ENCODE measurements at places on chromosomes 16 and 17.

DNA sequence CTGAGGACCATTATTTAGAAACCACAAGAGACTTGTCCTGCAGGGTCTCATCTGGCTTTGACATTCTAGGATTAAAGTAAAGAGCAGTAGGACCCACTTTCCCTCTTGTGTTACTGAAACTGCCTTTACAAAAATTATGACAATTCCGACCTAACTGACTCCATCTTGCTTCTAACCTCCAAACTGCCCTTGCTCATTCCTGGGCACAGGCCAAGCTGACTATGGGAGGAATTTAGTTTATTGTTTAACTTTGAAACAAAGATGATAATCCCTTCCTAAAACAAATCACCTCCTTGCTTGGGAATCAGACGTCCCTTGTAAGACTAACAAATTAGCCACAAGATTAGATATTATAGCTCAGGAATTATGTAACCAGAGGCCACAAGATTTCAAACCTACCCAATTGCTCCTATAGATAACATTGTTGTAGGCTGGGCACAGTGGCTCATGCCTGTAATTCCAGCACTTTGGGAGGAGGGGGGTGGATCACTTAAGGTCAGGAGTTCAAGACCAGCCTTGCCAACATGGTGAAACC lies 87.0 kb upstream of the FBXO47 start:
- DNase-seq = peak; percentile 83

- DNase-seq = peak; percentile 13
Measured at GRCh38 chr16:23874613-23875294, 39.0 kb downstream of the PRKCB start.

DNA sequence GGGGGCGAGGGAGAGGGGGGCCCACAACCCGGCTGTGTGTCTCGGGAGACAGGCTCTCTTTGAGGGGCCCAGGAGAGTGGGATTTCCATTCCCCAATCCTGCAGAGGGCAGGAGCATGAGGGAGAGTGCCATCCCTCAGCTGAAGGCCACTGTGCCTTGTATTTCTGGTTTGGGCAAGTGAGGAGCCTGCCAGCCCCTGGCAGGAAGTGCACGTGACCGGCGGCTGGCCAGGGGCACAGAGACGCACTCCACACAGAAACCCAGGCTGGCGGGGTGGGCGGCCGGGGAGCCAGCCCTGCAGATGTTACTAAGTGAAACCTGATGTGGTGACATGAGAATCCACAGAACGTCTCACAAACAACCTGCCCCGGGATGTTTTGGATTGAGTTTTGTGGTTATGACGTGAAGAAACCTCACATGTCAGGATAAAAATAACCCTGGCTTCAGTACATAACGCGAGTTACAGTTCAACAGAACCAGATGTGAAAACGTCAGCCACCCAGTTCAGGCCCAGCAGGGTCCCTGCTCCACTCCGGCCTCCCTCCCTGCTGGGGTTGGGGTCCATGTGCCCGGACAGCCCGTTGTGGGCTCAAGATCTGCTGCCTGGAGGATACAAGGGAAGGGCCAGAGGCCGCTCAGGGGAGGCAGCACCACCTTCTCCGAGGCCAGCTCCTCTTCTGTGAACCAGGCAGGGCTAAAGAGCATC lies 51.7 kb upstream of the MTSS2 start:
- peak; percentile 91 for DNase-seq

DNA sequence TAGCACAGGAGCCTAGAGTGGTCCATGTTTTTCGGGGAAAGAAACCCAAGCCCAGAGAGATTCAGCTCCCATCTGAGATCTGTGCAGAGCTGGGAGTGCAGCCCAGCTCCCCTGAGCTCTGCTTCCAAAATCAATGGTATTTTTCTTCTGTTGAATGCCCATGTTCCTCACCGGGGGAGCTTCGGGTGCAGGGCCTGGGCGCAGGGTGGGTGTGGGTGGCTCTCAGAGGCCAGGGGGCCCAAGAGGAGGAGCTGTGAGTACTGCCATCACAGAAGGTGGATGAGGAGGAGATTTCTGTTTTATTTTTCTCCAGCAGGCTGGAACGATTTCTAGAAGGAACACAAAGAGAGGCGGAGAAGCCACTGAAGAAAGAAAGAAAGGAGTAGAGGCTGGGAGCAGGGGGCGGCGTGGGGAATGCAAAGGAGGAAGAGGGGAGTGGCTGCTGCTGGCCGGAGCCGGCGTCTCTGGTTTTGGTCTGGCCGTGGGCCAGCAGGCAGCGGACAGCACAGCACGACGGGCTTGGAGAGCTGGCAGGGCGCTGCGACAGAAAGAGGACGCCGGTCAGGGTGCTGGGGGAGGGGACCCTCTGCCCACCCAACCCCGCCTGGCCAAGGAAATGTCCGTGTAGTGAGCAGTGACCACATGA lies 76.2 kb upstream of the KSR1 start:
- DNase-seq = peak; percentile 55

DNA sequence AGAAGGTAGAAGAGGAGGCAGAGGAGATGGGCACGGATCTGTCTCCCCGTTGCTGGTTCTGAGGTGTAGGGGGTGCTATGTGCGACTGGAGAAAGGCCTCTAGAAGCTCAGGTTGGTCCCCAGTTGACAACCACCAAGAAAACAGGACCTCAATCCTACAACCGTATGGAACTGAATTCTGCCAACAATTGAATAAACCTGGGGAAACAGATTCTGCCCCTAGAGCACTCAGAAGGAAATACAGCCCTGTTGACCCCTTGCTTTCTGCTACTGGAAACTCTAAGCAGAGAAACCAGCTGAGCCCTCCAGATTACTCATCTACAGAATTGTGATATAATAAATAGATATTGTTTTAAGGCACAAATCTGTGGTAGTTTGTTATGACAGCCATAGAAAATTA lies 313.0 kb upstream of the GOT2 start:
- no peak for DNase-seq

DNA sequence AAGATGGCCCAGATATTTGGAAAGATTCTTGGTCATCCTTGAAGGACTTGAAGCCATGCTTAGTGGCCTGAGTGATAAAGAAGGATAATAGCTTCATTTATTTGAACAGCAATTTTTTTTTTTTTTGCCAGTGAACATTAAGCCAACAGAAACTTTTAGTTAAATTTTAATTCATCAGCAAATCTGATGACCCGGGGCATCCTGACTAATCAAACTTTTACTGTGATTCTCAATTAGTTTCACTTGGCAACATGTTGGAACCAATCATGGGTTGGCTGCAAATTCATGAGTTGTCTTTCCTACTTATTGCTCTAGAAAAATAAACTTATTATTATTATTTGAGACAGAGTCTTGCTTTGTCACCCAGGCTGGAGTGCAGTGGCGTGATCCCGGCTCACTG lies 74.4 kb downstream of the SHISA9 start:
- DNase-seq = no peak

- no peak for DNase-seq
Measured at GRCh38 chr17:82281502-82282238, 8.2 kb upstream of the CSNK1D start.

DNA sequence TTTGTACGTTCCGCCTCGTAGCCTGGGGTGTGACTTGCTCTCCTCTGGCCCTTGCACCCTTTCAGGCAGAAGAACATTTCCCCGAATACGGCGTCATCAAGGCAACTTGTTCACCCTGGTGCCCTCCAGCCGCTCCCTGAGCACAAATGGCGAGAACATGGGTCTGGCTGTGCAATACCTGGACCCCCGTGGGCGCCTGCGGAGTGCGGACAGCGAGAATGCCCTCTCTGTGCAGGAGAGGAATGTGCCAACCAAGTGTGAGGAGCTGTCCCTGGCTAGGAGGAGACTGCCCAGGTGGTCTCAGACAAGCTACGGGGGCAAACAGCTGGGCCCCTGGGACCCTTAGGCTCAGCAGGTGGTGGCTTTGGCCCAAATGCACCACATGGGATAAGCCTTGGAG lies 10.4 kb downstream of the LIMD2 start:
- no peak for DNase-seq
